ENCODE measurements at places on chromosomes 11 and 22.

DNA sequence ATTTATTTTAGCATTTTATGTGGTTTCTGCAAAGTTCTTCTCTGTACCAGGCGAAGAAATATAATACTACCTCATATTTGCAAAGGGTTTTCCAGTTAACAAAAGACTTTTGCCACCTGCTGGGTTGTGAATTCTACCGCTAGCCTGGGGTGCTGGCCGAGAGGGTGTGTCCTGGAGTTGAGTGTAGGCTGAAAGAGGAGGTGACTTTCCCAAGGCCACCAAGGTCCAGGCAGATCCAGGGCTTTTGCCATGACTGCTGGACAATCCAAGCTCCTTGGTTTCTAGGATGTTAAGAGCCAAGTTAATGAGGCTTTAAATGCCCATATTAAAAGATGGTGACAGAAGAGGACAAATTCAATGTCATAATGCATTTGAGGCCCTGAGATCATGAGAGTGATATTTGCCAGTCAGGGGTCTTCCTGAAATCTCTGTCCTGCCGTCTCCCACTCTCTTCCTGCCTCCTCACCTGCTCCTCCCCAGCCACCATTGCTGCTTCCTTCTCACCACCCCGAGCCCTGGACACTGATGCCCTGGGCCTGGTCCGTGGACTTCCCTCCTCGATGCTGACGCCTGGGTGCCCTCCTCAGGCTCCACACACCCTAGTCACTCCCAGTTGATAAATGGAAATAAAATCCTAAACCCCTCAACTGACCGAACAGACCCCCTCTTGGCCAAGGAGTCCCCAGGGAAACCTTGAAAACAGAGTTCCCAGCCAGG is 825.6 kb downstream of the TBC1D22A start:
- DNase-seq: no peak

DNA sequence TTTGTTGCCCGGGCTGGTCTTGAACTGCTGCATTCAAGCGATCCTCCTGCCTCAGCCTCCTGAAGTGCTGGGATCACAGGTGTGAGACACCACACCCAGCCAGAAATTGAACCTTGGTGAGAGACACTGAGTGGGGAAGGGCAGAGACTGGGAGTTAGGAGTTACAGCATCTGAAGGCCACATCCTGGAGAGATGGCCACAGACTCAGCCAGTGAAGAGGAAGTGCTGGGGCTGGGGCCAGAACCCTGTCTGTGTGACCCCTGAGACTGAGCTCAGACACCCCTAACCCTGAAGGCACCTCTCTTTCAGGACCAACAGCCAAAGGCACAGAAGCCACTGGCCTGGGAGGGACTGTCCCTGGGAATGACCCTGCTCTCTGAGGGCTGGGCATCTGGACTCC is 33.8 kb downstream of the TXN2 start:
- no peak for DNase-seq

GRCh38 chr11:818396-819128 is at the start of gene PNPLA2:
TSS of gene PNPLA2 (plus strand) at chr11:818914. CDS start at chr11:819719, 805 bp downstream.
- DNase-seq: no peak

- no peak for DNase-seq
These were observed 971.4 kb downstream of the DLG2 start for GRCh38 chr11:84655712-84656111.

GRCh38 chr11:130414107-130415080 is 14.0 kb downstream of the ADAMTS8 start:
- no peak for DNase-seq

GRCh38 chr11:86117712-86118063 is 48.8 kb upstream of the PICALM start:
- no peak for DNase-seq

DNA sequence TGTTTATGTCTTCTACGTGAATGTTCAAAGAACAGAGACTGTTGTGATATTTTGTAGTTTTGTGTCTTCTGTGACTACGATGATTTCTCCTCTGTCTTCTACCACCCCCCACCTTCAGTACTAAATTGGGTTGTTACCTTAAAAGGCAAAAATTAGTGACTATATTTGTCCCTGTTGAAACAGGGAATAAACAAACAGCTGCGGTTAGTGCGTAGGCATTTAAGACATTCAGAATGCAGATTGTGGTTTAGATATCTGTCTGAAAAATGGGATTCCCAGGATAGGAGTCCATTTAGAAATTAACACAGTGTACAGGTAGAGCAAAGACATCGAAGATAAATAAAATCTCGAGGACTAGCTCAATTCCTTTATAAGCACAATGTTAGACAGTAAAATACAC is 15.6 kb upstream of the ARHGAP42 start:
- no peak for DNase-seq

- no peak for DNase-seq
These were observed 33.3 kb upstream of the ADSL start for GRCh38 chr22:40313007-40313406.

DNA sequence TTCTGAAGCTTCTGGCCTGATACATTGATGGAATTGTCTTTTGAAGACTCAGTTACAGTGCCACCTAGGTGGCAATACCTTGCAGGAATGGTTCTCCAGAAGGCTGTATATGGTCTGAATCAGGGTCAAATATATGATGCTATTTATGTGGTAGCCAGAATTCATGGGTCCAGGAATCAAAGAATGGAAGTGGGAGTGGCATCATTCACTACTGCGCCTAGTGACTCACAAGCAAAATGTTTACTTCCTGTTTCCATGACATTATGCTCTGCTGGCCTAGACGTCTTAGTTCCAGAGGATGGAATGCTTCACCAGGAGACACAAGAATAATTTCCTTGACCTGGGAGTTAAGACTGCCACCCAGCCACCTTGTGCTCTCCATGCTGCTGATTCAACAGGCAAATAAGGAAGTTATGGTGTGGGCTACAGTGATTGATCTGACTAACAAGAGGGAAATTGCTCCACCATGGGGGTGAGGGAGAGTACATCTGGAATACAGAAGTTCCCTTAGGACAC is 491.8 kb downstream of the ETS1 start:
- DNase-seq: no peak

- no peak for DNase-seq
These were observed 32.7 kb upstream of the PACSIN2 start for GRCh38 chr22:43047605-43048004.

DNA sequence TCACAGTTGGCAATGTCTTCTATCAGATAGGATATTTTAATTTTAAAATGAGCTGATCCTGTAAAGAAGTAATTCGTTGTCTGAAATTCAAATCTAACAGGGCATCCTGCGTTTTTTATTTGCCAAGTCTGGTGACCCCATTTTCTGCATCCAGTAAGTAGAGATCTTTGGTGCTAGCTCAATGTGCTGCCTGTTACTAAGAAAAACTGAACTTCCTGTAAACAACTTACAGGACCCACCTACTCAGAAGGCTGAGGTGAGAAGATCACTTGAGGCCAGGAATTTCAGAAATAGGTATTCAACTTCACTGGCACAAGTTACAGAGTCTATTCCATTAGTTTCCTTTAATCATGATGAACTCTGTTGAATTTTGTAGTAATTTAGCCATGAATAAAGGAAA is 4.0 kb downstream of the ARL14EP start:
- no peak for DNase-seq

DNA sequence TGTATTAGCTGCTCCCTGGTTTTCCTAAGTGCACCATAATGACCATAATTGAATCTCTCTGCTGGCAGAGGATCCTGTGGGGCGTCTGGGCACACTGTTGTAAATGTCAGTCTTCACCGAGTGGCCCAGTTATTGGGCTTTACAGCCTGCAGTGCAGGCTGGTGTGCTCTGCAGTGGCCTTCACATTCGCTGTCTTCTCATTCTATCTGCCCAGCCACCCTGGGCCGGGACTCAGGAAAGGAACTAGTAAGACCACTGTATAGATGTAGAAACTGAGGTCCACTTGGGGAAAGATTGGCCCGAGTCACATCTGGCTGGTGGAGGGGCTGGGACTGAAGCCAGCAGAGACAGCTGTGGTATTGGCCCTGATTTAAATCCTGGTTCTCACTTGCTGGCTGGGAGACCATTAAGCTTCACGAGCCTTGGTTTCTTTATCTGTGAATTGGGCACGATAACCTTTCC is 49.3 kb downstream of the TSPAN18 start:
- no peak for DNase-seq

DNA sequence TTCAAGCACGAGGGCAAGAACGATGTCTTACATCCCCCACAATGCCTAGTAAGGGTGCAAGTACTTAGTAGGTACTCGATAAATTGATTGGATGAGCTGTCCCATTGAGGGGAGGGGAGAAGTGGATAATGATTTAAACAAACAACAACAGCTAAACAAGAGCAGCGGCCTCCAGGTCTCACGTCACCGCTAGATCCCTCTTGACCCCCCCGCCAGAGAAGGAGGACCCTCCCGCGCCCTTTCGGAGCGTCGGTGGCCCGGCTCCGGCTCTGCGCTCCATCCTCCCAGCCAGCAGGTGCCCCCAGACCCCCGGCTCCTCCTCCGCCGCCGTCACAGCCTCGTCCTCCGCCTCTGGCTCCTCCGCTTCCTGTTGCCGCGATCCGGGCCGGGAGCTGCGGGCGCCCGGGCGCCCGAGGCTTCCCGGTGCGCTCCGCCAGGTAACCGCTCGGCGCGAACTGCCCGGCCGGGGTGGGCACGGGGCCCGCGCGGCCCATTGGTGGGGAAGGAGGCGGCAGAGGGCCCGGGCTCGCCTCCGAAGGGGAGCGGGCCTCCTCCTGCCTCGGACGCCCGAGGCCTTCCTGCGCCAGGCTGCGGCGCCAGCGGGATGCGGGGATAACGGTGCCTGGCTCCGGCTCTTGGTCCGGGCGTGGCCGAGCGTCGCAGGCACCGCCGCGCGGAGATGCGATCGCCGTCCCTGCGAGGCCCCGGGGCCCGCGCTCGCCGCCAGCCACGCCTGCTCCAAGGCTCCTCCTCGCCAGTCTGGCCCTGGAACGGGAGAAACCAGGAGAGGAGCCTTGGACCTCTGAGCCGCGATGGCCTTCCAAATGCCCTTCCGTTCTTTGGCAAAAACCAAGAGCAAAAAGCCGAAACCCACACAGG is at the start of gene TLCD5:
TSS of gene TLCD5 (plus strand) at position 368 of the 879 bp plus-strand sequence. CDS start 2,143 bp downstream, outside the sequence.
- peak; percentile 27 for DNase-seq

DNA sequence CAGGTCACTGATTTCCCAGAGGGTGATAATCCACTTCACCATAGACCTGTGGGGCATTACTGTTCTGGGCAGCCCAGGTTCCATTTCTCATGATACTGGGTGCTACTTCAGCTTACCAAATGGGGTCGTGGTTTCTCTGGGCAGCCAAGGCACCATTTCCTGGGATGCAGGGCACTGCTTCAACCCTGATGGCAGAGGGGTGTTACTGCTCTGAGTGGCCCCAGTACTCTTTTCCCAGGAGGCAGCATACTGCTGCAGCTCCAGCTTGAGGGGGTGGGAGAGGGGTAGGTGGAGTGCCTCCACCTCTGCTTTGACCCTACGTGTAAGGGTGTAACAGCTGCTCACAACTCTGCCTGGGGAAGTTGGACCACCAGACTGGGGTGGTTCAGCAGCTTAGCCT is 51.1 kb downstream of the PRMT3 start:
- DNase-seq: no peak

GRCh38 chr11:68432874-68433273 is 27.7 kb upstream of the PPP6R3 start:
- no peak for DNase-seq

DNA sequence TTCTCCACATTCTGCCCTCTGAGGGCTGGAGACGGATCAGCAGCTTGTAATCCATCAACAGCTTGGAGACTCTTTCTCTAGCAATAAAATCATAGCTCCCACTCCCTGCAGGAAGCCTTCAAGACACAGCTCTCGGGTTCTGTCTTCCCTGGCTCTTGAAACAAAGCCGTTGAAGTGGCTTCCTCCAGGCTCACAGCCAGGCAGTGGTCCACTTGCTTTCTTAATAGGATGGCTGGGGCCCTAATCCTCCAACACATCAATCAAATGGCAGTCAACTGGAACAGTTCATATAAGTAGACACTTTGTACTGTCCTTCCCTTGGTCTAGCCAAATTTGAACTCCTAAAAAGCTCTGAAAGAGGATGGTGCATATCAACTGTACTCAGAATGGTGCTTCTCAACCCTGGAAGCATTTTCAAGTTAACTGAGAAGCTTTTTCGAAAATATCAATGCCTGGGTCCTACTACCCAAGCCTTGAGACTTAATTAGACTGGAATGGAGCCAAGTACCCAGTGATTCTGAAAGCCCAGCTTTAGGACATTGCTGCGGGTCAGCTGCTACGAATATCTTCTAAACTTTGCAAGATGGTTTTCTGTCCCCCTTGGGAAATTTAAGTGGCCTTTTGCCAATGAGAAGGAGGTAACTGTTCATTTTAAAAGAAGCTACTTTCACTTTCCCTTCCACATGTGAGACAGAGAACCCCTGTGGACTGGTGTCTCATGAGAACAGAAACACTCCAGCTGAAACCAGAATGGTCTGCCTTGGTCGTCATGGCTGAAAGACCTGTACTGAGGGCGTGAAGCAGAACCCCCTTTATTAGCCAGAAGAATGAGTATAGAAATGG is 74.7 kb downstream of the SC5D start:
- peak; percentile 30 for DNase-seq

DNA sequence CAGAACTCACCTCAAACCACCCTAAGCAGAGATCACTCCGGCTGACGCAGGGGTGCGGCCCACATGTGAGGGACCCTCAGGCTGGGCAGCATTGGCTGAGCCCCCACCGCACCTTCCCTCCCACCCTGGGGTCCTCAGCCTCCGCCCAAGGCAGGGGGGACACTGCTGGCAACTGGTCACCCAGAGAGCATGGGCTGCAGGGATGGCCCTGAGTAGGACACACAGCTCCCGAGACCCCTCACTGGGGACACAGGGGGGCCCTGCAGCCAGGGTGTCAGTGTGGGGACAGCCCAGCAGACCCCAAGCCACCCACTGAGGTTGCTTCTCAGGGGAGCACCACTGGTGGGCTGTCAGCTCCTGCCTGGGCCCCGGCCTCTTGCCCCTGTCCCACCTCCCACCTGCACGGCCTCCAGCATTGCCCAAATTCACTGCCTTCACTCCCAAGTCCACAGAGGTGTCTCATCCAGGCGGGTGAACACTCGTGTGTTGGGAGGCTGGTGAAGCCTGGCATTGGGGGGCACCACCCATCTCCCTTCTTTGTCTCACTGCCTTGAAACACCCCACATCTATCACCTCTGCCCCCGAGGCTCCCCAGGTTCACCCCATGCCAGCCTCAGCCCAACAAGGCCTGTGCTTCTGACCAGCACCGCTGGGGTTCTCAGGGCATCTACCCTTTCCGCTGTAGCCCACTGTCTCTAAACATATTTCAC is 4.7 kb downstream of the C11orf21 start:
- DNase-seq: no peak

DNA sequence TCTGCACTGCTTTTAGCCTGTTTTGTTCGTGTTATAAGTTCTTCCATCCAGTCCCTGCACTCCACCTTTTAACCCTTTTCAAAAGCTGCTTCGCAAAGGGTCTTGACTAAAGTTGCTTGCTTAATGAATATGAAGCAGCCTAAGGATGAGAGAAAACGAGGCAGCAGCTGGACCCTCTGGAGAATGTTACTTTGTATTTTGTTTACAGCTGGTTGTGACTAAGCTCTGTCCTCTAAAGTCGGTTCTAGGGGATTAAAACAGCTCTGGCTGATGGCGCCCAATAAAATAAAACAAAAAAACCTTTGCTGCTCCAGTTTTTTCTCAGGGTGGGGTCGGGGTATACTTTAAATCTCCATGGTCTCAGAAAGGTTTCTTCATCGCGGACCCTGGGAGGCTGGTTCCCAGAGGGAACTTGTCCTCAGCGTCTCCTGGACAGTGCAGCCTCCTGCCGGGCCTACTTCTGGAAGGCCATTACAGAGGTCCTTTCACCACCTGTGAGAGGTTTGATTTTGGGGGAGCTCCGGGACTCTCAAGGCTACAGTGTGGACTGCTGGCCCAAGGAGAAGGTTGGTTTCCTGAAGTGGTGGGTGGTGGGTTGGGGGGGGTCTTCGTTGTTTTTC is 836 bp upstream of the RBM4 start:
- no peak for DNase-seq

All from activated CD4-positive, alpha-beta T cell treated with anti-CD3 and anti-CD28 coated beads, Interleukin-2, Interleukin-4, amounts not matched to agents 100 ng/mL and 50 ng/mL, durations not matched to agents 16 hours and 8 hours (primary cell).